ENCODE measurements at places on chromosomes 7 and 10.
A peak's percentile ranks its signal among the peaks of the same experiment; 100 is the strongest.

DNA sequence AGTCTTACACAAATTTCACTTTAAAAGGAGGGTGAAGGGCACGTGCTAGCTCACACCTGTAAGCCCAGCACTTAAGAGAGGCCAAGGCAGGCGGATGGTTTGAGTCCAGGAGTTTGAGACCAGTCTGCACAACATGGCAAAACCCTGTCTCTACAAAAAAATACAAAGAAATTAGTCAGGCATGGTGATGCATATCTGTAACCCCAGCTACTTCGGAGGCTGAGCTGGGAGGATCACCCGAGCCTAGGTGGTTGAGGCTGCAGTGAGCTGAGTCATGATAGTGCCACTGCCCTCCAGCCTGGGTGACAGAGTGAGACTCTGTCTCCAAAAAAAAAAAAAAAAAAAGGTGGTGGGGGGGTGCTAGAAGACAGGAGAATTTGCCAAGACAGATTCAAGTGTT, 237.3 kb upstream of the KLF14 start:
- no peak for DNase-seq

DNA sequence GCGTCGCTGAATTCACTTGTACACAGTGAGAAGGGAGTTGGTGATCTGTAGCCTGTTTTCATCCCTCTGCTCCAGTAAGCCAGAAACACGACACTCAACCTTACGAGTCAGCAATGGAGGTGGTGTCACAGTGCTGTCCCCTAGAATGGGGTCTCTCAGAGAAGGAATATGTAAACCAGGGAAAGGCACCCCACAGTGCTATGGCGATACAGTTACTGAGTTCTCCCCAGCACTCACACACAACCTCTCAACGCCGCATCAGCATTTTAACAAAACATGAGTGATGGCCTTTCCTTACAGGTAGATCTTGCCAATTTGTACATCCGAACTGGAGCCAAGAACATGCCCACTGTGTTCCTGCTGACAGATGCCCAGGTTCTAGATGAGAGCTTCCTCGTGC, 196.3 kb downstream of the CDCA7L start:
- DNase-seq, result no peak

DNA sequence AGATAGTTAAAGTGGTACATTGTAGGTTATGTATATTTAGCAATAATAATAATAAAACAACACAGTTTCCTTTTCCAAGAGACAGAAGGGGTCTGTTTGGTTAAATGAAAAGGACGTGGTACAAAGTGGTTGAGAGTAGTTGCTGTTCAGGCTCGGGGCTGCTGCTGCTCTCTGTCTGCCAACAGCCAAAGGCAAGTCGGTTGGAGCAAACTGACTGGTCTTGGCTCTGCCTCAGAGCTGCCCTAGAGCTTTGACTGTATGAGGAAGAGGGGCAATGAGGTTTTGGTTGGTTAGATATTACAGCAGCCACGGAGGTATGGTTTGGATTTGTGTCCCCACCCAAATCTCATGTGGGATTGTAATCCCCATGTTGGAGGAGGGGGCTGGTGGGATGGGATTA, 95.3 kb downstream of the CACNB2 start:
- DNase-seq, result no peak

DNA sequence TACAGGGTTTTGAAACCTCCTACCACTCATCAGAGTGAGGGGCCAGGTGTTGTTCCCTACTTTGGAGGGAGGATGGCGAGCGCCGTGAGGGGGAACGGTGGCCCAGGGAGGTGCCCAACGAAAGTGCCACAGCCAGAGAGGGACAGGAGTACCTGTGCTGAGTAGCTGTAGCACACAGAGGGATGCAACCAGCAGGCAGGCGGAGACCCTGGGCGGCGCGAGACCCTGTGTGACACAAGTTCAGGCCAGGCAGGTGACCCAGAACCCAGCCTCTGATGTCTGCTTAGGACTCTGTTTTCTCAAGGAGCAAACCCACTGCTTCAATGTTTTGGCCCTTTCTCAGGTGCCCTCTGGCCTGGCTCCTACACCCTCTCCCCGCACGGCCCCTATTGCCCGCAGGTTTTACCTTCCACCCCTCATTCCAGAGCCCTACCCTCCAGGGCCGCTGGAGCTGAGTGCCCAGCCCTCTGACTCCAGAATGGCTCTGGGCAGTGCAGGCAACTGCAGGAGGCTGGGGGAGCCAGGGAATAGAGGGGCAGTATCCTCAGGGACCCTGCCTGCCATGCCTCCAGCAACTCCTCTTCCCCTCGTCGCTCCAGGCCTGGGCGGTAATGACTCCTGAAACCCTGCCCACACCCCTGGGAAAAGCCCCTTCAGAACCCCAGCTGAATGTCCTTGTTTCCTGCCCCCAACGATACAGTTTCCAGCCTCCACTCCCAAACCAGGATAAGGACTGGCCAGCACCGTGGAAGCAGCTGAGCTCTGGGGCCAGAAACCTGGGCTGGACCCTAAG, 164.1 kb upstream of the RHEB start:
- DNase-seq, result no peak

GRCh38 chr10:3272300-3272699, 99.7 kb upstream of the PITRM1 start:
- DNase-seq, result no peak

DNA sequence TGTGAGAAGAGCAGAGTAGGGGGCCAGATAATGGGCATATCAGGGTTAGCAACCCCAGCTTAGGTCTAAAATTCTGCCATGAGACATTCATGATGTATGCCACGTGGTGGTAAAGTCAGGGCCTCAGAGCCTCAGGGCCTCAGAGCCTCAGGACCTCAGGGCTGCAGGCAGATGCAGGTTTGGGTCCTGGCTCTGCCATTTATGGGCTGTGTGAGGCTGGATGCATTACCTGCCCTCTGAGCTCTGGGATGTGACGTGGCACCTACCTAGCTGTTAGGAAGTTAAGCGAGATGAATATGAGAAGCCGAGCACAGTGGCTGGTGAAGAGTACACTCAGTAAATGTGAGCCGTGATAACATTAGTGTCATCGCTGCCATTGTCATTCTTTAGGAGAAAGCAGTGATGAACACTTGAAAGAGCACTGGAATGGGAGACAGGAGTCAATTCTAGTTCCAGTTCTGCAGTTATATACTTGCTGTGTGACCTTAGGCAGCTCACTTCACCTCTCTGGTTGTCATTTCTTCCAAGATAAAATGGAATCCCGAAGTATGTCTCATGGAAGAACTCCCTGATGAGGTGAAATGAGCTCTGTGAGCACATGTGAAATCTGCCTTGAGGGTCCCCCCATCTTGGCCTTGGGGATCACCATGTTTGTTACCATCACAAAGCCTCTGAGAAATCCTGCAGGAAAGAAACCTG, 127.2 kb downstream of the SH3PXD2A start:
- no peak for DNase-seq

GRCh38 chr7:119026391-119026790, 801.9 kb downstream of the ANKRD7 start:
- DNase-seq, result no peak

- DNase-seq, result no peak
Measured at GRCh38 chr10:49634069-49634660, 20.3 kb downstream of the CHAT start.

GRCh38 chr7:7765422-7765821, 47.0 kb upstream of the RPA3 start:
- peak; percentile 84 for DNase-seq

DNA sequence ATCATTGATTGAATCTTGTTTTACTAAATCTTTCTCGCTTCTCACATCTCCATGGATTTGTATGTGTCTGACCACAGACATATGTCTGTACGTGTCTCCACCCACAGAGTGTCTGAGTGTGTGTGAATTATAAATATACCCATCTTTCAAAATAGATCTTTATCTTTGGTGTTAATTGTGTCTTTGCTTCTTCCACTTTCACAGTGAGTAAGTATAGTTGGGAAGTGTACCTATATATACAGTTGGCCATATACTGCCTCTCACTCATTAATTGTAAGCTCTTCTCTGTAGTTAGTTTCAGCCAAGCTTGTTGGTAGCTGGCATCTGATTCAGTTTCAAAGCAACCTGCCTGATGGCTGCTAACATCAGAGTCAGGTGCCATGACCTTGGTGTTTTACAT, 18.4 kb downstream of the EEPD1 start:
- no peak for DNase-seq

- DNase-seq, result peak; percentile 53
Measured at GRCh38 chr10:110216240-110216639, 8.8 kb downstream of the MXI1 start.

GRCh38 chr10:62076891-62077290, 175.4 kb downstream of the ARID5B start:
- DNase-seq, result peak; percentile 95

- peak; percentile 81 for DNase-seq
Measured at GRCh38 chr10:124632064-124632531, 112.1 kb downstream of the FAM53B start.

DNA sequence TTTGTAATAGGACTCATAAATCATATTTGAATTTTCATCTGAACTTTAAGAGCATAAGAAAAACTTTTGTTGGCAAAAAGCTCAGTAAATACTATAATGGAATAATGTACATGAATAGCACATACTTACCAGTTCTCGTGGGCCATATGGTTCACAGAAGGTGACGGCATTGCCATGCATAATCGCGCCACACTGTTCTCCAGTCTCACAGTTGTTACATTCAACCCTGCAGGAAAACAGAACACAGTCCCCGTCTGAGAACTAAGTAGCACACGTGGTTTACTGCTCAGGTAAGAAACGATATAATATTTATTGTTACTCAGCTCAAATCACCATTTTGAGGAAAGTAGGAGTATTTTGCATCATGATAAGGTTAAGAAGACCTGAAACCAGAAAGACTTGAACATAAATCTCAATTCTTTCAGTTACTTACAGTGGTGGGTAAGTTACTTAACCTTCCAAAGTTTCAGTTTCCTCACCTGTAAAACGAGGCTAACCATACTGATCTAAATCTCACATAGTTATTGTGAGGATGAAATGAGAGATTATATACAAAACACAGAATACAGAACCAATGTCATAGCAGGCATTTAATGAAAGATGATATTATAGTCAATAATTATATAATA, 261.4 kb downstream of the RELN start:
- no peak for DNase-seq

- DNase-seq, result no peak
Measured at GRCh38 chr7:152406491-152406890, 29.3 kb downstream of the KMT2C start.

GRCh38 chr7:144830811-144831210, 5.0 kb downstream of the TPK1 start:
- peak; percentile 28 for DNase-seq

GRCh38 chr10:12380999-12381398, 31.7 kb downstream of the CAMK1D start:
- DNase-seq, result no peak

GRCh38 chr7:158102897-158103296, 484.7 kb downstream of the PTPRN2 start:
- no peak for DNase-seq

DNA sequence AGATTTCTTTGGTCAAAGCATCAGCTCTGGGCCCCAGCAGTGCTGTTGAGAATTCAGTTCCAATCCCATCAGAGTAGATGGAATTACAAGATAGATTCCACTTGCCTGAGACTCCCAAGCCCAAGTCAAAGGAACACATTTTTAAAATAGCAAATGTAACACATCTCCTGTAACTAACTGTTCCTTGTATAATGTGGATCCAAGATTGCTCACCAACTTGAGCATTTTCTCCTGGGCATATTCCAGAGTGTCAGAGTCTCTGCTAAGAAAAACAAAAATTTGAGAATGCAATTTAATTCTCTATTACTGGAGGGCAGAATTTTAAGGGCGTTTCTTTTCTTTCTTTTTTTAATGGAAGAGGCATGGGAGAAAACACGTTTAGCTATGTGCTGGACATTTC, 136.7 kb downstream of the NEBL start:
- no peak for DNase-seq

GRCh38 chr7:121755818-121756552, 117.0 kb upstream of the PTPRZ1 start:
- no peak for DNase-seq

GRCh38 chr10:98538472-98538871, 91.7 kb upstream of the HPS1 start:
- DNase-seq, result no peak

- DNase-seq, result no peak
Measured at GRCh38 chr10:819326-819725, 112.2 kb downstream of the LARP4B start.

- no peak for DNase-seq
Measured at GRCh38 chr10:13930120-13930519, 343.4 kb downstream of the PRPF18 start.

DNA sequence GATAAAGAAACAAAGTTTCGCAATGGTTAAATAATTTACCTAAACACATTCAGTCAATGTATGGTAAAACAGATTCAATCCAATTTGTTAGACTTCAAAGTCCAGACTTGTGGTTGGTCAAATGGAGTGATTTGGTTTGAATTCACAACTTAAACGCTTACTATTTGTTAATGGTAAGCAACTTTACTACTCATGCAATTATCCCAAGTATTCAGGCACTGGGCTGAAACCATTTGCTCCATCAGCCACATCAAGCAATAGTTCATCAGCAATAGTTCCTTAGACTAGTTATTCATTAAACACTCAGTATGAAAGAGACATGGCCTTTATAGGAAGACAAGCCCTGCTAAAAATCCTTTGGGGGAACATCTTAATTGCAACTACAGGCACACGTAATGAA, 253.0 kb downstream of the AGMO start:
- no peak for DNase-seq

DNA sequence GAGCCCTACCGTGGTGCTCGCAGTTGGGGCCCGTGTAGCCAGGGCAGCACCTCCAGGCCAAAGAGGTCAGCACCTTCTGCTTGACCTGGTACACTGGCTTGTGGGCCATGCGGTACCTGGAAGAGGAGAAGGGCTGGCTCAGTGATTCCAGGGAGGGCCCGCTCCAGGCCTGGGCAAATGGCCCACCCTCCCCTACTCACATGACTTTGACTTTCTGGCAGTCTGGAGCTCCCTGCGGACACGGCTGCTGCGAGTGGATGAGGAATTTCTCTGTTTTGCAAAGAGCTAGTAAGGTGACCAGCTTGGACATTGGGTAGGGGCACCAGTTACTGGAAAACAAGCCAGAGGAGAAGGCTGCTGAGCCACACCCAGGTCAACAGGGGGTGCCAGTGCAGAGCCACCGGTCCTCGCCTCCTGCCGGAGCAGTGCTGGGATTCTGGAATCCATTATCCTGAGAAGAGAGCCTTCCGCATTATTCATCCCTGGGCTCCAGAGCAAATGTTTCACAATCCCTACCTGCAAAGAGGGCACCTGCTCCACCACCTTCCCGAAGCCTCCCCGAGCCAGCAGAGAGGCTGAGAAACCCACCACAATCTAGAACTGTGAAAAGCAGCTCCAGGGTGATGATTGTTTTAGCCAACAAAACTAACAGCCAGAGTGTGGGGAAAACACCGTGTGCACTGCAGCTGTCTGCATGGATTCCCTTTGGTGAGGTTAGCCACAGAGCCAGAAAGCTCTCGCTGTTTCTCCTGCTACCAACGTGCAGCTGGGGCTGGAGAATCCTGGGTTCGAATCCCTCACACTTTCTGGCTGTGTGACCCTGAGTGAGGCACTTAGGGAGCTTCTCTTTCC, 11.8 kb downstream of the MMRN2 start:
- peak; percentile 40 for DNase-seq

GRCh38 chr7:17622451-17622850, 317.8 kb downstream of the SNX13 start:
- DNase-seq, result no peak

- no peak for DNase-seq
Measured at GRCh38 chr10:35890676-35891495, 248.8 kb upstream of the FZD8 start.

- no peak for DNase-seq
Measured at GRCh38 chr7:17368856-17369524, 70.5 kb downstream of the AHR start.

GRCh38 chr7:20038676-20039075, 178.5 kb downstream of the MACC1 start:
- no peak for DNase-seq

- no peak for DNase-seq
Measured at GRCh38 chr10:63692220-63692896, 171.2 kb downstream of the REEP3 start.
